Body of pancreas (tissue), 4 donors: ENCODE measurements at places on chromosomes 3 and 15. TPM values are rescaled to one million over a fixed set of nuclear protein-coding genes. Genes with fewer than 3 reads are reported as not detected.

Gene MST1R
- 12.2 TPM for total RNA-seq

Gene ATG3
- 41.2 TPM for total RNA-seq

Gene SI
- total RNA-seq, result not detected

Gene CPN2
- total RNA-seq, result not detected

Gene ISLR
- total RNA-seq, result 15.8 TPM

Gene GPR160
- 26.4 TPM for total RNA-seq

Gene PAK6
- total RNA-seq, result 14.8 TPM

Gene ACOX2
- 5.9 TPM for total RNA-seq

Gene RLBP1
- not detected for total RNA-seq

Gene POPDC2
- total RNA-seq, result 0.99 TPM

Gene TIGIT
- total RNA-seq, result not detected

Gene SERPINI2
- 167 TPM for total RNA-seq

Gene SCN11A
- not detected for total RNA-seq

Gene CYP1A2
- not detected for total RNA-seq

Gene PLCB2
- 3.1 TPM for total RNA-seq

Gene C3orf22
- total RNA-seq, result not detected

Gene SCAANT1
- total RNA-seq, result not detected

Gene SPTSSB
- 3.4 TPM for total RNA-seq

Gene RASGRP1
- 15.5 TPM for total RNA-seq

Gene EFCC1
- 1.8 TPM for total RNA-seq

Gene FAM107A
- total RNA-seq, result 14.5 TPM

Gene PRTG
- 1.0 TPM for total RNA-seq

Gene REC114
- not detected for total RNA-seq

Gene DNAH12
- 0.52 TPM for total RNA-seq

Gene ICE2
- total RNA-seq, result 20.1 TPM

Gene OSTN
- not detected for total RNA-seq

Gene CACNA2D3
- total RNA-seq, result not detected

Gene ARPP21
- total RNA-seq, result not detected

Gene FILIP1L
- total RNA-seq, result 47.8 TPM

Gene PRSS50
- 2.6 TPM for total RNA-seq

Gene DUSP7
- 3.3 TPM for total RNA-seq

Gene MAGI1
- total RNA-seq, result 44.2 TPM

Gene FOXL2NB
- 0.26 TPM for total RNA-seq

Gene CAMK2N2
- 1.8 TPM for total RNA-seq

Gene PSTPIP1
- 3.3 TPM for total RNA-seq
